ENCODE measurements at places on chromosomes 7 and 10. TPM values are rescaled to one million over a fixed set of nuclear protein-coding genes. Genes with fewer than 3 reads are reported as not detected.

Gene GRM3
- total RNA-seq, result not detected

Gene ZNF503
- 11.0 TPM for total RNA-seq

Gene CAV1
- total RNA-seq, result 490 TPM

Gene RHBDD2
- 96.3 TPM for total RNA-seq

Gene C7orf57
- 0.18 TPM for total RNA-seq

Gene C10orf62
- not detected for total RNA-seq

Gene CYP3A7
- total RNA-seq, result not detected

Gene SP8
- total RNA-seq, result not detected

Gene PLA2G12B
- total RNA-seq, result not detected

Gene SLIT1
- 0.08 TPM for total RNA-seq

Gene MYOZ1
- total RNA-seq, result not detected

Gene TAS2R41
- total RNA-seq, result not detected

Gene SLC37A3
- total RNA-seq, result 26.8 TPM
